ENCODE measurements at places on chromosomes 16 and 17.
A peak's percentile ranks its signal among the peaks of the same experiment; 100 is the strongest.

GRCh38 chr17:74160656-74161502 is 42.6 kb upstream of the RPL38 start:
- DNase-seq = no peak

GRCh38 chr17:48799069-48799723 is 17.8 kb downstream of the TTLL6 start:
- DNase-seq = no peak

DNA sequence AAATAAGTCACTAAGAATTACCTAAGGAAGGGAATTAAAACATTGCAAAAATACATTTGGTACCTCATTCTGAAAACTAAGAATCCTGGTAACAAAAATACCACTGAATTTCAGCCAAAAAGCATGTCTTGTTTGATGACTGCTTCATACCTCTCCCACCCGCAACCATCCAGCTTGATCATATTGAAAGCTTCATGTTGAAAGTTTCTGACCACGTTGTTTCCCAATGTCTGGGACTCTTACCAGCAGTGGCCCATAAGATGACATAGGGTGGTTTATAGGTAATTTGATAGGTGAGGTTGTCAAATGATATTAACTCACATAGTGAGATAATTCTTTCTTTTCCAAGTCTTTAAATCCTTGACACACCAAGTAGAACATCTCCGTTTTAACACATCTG is 139.3 kb downstream of the CDH11 start:
- DNase-seq = no peak

GRCh38 chr17:18111330-18111971 is 2.9 kb downstream of the MYO15A start:
- DNase-seq = no peak

- no peak for DNase-seq
Observed at GRCh38 chr17:48179071-48179945, 71.7 kb downstream of the SNX11 start.

DNA sequence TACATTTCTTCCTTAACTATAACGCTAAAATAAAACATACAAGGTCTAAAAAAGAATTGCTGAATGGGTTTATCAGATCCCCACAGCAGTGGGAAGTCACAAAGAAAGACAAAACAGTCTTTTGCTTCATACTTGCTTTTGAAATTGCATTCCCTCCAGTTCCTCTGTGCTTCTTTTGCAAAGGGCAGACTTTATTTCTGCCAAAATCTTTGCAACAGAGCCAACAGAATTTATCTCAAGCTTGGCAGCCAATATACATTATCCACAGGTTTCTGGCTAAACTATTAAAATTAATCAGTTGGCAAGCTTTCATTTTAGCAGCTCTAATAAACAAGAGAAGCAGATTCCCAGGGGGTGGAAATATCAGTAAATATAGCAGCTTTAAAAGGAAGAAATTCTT is 378.9 kb upstream of the CA10 start:
- DNase-seq = no peak

GRCh38 chr17:82314727-82315605 is 2.4 kb downstream of the CD7 start:
- DNase-seq = no peak

DNA sequence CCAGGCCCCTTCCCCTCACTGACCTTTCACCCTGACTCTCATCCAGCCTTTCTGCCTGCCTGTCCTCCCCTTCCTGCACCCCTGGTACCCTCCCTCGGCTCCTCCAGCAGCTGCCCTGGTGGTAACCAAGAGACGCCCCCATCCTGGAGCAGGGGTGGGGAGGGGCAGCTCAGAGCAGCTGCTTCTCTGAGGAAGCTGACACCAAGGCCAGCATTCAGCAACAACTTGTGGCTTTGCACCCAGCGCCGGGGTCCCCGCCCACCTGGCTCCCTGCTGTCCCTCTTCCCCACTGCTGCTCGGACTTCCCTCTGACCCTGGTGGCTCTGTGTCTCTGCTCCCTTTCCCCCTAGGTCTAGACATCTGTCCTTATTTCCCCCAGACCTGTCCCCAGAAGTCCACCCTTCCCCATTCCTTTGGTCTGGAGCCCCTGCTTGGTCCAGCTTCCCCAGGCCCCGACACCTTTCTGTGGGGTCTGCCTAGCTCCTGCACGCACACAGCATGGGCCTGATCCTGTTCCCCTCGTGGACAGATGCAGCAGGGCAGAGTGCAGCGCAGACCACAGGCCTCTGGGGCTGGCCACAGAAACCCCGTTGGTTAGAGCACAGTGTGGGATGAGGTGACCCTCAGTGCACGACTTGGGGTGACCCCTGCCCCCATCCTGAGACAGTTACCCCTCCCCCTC is 1.2 kb upstream of the ATP2A1 start:
- no peak for DNase-seq

DNA sequence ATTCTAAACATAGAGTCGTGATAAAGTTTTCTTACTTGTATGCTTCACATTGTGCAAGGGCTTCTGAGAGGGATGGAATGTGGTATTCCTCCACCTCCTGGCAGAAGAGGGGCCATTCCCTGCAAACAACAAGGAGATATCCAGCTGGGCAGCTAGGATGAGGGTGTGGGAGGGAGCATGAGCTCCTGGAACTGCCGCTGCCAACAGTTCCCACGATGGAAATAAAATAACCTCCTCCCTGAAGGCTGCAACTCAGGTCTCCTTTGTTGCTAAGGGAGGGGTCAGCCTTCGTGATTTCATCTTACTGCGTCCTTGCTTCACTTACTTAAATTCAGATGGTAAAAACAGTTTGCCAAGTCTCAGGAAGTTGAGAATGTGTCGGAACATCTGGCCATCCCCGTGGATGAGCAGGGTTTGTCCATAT is 15.6 kb downstream of the PLEKHG4 start:
- no peak for DNase-seq

GRCh38 chr16:71676236-71676635 is 48.3 kb downstream of the PHLPP2 start:
- DNase-seq = no peak

- DNase-seq = no peak
Observed at GRCh38 chr17:64707050-64707591, 45.0 kb upstream of the SMURF2 start.

- no peak for DNase-seq
Observed at GRCh38 chr16:67199011-67199807, at the start of gene ELMO3. Gene ELMO3 (plus strand): TSS chr16:67199131. CDS start chr16:67199327, 196 bp downstream.

- DNase-seq = no peak
Observed at GRCh38 chr17:42409523-42410318, 13.3 kb downstream of the CAVIN1 start.

DNA sequence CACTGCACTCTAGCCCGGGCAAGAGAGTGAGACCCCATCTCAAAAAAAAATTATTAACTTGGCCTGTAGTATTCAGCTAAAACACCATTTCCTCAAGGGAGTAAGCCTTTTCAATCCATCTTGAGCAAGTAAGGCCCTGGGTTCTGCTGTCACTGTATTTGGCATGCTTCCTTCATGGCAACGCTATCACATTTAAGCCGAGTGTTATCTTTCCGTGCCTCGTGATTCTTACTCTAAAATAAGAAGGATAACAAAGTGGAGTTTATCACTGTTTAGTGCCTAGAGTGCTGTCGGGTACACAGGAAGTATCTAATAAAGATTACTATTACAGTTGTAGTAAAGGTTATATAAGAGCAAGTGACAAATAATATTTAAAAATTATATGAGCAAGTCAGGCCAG is 8.8 kb downstream of the VPS53 start:
- no peak for DNase-seq

DNA sequence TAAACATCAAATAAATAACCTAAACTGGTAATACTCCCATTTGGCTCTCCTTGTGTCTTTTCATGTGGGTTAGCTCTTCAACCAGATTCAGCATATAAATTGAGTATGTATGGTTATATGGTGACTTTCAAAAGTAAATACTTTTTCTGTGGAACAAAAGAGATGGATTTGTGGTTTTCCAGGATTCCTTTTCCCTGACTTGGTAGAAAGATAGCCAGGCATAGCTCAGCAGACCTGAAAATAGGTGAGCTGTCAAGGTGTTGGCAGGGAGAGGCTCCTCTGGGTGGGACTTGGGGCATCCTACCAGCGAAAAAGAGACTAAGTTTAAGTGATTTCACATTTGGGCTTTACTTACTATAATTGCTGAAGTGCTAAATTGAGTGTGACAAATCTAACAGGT is 80.3 kb downstream of the FTO start:
- DNase-seq = no peak

GRCh38 chr16:56589141-56590039 is at the start of gene MT3:
Gene MT3 (plus strand): TSS chr16:56589528. CDS start chr16:56589591, 63 bp downstream.
- DNase-seq = peak; percentile 65

- no peak for DNase-seq
Observed at GRCh38 chr16:8739989-8740704, 57.3 kb downstream of the TMEM186 start.

- DNase-seq = no peak
Observed at GRCh38 chr16:52781005-52781630, 234.2 kb upstream of the TOX3 start.

DNA sequence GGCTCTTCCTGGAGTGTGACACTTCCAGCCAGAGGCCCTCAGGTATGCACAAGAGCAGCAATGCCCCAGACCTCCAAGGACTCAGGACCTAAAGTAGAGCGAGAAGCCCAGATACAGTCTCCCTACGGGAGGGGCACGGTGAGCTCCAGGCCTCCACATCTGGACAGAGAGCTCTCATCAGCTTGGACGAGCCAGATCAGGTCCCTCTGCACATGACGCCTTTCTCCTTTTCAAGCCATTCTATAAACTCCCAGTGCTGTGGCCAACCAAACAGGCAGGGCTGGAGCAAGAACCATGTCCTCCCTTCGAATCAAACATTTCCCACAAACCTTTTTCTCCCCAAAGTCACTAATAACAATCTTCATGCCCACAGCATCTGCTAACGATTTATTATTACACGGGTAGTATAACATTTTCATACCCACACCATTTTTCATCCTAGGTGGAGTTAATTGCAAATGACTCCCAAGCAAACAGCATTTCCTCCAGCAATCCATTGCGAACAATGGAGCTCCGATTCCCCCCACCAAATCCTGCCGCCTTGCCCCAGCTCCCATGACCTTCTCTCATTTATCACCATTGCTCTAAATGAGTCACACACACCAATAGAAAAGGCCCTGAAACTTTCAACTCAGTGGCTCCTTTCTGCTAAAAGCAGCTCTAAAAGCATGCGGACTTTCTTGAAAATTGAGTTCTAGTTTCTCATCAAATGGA is 24.2 kb upstream of the NLRP1 start:
- DNase-seq = no peak

DNA sequence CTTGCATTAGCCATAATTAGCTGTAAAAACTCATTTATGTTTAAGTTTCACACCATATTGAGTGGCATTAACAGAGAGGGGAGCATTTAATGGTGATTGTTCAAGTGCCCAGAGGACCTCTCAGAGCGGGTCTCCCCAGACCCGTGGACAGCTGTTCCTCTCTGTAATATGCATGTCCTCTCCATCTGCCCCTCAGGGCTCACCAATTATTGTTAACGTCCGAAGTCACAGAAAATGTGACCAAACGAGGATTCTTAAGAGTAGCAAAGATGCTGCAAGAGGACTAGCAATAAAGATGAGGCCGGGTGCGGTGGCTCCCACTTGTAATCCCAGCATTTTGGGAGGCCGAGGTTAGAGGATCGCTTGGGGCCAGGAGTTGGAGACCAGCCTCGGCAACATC is 130.2 kb downstream of the CPPED1 start:
- no peak for DNase-seq

GRCh38 chr16:67120025-67120424 is 10.3 kb downstream of the PHAF1 start:
- no peak for DNase-seq

DNA sequence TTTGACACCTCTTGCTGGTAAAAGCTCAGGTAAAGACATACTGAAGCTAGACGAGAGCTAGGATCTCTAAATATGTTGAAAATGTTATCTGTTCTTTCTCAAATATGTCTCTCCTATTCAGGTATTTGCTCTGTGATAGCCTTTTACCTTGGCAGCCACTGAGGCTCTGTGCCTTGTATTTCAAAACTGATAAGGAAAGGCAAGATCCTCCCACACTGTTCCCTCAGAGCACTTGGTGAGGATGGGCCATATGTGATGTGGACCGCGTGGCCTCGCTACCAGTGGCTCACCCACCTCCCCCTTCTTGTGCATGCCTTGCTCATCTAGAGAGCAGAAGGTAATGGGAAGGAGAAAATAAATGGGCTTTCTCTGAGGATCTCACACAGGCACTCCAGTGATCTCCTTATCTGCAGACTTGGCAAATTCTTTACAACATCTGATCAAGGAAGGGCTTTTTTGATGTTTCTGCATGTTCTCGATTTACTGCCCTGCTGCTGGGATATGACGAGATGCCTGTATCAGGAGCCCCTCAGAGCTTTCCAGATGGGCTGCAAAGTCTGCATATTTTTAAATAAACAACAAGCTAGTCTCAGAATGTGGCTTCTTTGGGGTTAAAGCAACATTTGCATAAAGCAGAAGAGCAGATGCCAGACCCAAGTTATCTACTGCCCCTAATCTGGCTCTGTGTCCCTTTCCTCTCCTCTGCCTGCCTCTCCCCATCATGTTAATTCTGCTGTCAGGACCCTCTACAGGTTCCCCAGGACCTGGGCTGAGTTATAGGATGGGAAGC is 16.9 kb downstream of the HOXB1 start:
- DNase-seq = no peak

DNA sequence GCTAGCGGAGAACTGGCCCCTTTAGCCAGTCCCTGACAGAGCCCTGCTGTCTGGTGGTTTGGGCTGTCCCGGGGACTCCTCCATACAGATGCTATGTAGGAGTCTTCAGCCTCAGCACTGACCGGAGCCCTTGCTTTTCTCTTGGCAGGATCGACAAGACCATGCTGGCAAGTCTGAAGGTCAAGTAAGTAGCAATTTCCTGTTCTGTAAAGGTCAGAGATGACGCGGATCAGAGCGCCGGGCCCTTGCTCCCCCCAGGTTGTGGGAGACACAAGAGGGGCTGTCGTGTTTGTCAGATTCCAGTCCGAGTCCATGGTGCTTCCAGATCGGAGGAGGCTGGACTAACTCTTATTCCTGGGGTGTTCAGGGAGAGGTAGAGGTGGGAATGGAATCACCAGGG is 4.1 kb downstream of the RAP1GAP2 start:
- DNase-seq = no peak

GRCh38 chr17:65794572-65794971 is 233.1 kb upstream of the AXIN2 start:
- no peak for DNase-seq

DNA sequence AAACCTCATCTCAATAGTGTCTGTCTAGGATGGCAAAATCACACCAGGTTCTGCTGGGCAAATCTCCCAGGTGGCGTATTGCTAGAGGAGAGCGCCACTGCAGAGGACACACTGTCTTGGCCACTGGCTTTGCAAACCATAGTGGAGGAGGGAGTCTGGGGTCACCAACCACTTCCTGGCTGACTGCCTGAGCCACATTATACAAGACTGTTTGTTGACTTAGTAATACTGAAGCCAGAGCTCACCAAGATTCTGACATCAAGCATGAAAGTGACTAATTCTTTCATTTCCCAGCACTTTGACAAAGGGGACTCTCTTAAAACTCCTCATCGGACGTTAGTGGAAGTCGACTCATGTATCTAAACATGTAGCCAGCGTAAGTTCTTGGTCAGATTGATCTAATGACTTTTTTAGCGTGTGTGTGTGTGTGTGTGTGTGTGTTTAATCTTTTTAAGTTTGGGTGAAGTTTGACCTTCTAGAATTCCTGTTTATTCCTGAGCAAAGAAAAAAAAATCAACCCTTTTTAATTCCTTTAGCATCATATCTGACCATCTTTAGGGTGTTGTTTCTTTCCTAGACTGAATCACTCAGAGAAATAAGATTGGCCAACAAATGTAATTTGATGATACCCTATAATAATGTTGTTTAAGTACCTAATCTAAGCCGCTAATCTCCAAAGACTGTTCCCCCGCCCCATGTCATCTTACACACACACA is 13.7 kb downstream of the PITPNC1 start:
- peak; percentile 80 for DNase-seq
